ENCODE measurements at places on chromosomes 3 and 15.

DNA sequence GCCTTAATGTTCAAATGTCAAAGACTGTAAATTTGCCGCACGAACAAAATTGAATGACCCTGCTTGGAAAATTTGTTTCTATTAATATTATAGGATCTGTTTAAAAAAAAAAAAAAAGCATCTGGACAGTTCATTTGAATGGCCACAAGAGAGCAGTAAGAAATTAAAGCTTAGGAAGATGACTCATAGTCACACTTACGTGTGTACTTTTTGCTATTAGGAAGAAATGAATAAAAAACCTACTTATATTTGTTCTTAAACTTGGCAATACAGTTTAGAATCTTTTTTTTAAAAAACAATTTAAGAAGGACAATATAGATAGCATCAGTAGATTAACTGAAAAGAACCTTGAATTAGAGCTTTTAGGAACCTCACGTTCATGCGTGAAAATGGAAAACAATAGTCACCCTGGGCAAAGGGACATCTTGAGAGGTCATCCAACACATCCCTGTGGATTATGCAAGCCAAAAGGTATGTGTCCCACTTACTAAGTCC is 621.8 kb downstream of the MECOM start:
- DNase-seq: no peak

GRCh38 chr3:119091936-119092677 is 53.9 kb upstream of the TEX55 start:
- DNase-seq: no peak

DNA sequence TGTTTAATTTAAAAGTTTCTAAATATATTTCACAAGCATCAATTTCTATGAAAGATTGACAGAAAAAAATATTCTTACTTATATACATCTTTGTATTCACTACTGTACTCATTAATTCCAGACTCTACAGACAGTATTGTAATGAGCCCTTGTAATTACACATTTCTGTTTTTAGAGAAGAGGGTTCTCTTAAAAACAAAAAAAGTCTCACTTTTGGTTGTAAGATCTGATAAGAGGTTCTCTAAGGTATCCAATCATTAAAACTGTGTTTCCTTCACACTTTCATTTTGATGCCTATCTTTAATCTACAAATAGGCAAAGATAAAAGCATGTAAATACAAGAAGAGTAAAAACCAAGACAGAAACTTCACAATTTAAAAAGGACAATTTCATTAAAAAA is 75.6 kb downstream of the FBXL22 start:
- DNase-seq: no peak

DNA sequence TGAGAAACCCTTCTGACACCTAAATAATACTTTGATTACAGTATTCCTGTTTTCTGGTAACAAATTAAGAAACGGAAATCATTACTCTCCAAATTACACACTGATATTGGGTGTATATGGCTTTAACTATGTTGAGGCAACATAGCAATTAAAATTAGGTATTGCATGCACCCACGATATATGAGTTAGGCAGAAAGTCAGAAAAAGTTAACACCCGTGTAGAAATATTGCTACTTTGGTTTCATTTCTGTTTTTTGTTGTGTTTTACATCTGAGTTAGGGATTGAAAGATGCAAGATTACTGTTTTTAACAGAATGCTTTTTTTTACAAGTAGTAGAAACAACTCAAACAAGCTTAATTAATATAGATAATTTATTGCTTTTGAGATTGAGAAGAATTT is 327.8 kb downstream of the GBE1 start:
- no peak for DNase-seq

DNA sequence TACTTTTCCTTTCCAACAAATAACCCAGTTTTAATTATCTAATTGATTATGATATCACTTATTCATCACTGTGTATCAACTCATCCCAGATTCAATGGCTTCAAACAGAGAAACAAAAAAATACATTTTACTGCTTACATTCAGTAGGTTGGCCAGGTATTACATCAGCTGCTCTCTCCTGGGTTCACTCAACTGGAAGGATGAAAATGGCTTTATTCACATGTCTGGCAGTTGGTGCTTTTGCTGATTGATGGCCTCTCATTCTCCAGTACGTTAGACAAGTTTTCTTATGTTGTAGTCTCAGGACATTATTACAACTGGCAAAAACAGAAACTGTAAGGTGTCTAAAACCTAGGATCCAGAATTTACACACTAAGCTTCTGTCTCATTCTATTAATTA is 811.0 kb upstream of the ALCAM start:
- DNase-seq: no peak

GRCh38 chr3:88807491-88808105 is 299.8 kb upstream of the EPHA3 start:
- no peak for DNase-seq

DNA sequence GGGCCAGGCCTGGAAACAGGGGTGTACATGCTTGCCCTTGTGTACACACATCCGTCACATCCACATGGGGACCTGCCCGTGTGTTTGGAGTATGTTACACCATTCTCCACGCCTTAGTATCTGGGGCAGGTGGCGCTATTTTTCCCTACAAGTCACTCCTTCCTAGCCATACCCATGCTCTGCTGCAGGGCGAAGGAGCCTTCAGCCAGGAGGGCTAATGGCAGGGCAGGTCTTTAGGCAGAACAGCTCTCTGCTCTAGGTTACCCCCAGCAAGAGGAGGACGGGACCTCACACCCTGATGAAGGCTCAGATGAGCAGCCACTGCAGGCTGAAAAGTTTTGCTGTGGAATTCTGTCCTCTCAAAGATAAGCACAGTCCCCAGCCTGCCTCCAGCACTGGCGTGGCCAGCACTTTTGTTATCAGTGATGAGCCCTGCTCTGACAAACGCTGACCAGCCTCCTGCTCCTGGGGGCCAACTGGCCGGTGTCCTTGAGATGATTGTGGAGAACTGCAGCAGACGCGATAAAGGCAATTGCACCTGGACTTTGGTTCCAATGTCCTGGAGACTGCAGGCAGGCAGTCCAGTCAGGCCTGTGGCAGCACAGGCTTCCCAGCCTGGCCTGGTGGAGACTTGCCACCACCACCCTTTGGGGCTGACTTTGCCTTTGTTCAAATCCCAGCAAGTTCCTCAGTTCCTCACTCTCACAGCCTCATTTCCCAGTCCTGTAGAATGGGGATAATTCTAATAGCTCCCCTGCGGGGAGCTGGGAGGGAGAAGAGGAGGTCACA is 19.8 kb upstream of the PIGZ start:
- no peak for DNase-seq

DNA sequence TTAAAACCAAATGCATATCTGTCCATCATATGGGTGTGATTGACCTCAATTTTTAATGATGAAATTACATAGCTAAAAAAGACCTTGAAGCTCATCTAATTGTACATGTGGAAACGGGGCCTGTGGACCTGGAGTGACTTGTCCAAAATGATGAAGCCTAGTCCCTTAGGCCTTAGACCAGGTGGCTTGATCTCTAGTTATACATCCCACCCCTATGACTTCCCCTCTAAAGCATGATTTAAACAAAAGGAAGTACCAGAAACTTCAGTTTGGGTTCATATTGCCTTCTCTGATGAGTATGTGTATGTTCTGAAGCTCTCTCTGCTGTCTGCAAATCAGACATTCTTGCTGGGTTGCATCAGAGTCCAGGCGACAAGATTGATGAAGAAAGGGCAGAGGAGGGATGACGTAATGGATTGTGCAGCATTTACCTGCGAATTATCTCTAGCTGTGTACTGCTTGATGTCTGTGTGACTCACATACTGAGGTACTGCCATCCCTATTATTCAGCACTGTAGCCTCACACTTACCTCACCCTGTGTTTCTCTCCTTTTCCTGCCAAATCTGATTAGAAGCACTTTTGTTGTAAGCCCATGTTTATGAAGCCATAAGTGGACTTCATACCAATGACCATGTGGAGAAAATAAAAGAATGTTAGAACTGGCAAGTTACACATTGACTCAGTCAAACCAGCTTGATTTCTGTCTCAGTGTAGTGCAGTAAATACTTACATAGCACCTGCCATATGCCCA is 111.5 kb downstream of the FILIP1L start:
- DNase-seq: no peak

DNA sequence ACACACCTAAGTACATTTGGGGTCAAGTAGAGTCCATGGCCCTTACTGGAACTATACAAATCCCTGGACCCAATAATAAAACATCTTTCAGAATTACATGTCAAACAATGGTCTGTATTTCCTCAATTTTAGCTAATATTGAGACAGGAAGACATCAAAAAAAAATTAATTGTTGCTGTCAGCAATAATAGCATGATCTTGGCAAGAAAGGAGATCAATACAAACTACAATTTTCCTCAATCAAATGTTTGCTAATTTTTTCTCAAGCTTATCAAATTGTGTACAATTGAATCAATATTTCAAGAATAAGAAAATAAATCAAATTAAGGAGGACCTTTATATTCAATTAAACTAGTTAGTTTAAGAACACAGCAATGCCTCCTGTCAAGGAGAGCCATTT is 62.6 kb downstream of the FSIP1 start:
- DNase-seq: no peak

- no peak for DNase-seq
Measured at GRCh38 chr15:76172782-76173181, 113.0 kb downstream of the TMEM266 start.

GRCh38 chr3:186354100-186354499 is 7.9 kb downstream of the DGKG start:
- DNase-seq: no peak

DNA sequence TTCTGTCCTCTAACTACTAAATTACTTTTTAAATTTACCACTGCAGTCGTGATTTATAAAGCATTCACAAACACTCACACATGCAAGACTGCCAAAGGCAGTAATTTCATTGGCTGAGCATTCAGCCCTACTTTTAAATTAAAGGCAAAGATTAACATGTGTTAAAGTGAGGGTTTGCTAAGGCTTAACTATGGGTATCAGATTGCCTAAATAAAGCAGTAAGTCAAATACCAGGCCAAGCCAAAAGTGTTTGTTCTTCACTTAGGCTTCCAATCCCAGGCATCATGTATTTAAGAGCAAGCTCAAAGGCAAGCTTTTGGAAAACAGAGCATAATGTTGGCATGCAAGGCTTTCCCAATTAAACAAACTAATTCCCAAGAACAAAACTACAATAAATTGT is 187.3 kb downstream of the SUCNR1 start:
- DNase-seq: no peak

Data from ovary (tissue), 10 donors.